ENCODE measurements at places on chromosomes 4 and X. TPM values are rescaled to one million over a fixed set of nuclear protein-coding genes. Genes with fewer than 3 reads are reported as not detected.
A peak's percentile ranks its signal among the peaks of the same experiment; 100 is the strongest.

DNA sequence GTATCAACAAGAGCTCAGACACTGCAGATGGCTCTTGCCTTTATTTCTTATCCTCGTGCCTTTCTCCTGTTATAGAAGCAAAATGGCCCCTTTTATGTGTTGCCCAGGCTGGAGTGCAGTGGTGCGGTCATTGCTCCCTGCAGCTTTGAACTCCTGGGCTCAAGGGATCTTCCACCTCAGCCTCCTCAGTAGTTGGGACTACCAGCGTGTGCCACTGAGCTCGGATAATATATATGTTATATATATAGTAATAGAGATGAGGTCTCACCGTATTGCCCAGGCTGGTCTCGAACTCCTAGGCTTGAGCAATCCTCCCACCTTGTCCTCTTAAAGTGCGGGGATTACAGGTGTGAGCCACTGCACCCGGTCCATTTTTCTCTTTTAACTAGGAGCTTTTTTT is 79.7 kb downstream of the TMEM131L start:
- DNase-seq = no peak

GRCh38 chrX:74535086-74535407 is 79.4 kb downstream of the RLIM start:
- peak; percentile 45 for DNase-seq

GRCh38 chr4:1283711-1284110 is 6.0 kb upstream of the MAEA start:
- DNase-seq = no peak

DNA sequence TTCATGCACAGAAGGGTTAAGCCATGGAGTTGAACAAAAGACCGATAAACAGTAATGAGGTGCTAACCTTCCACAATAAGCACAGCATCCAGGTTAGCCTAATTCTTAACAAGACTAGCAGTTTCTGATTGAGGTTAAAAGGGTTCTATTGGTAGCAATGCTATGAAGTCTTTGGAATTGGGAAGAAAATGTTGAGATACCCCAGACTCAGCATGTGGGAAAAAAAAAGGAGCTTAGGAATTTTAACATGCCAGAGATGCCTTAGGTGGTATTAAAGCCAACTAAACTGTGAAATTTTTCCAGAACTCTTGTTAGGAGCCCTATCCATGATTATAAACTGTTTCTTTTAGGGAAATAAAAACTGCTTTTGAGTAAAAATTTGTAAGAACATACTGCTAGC is 391.7 kb downstream of the GABRG1 start:
- DNase-seq = no peak

- DNase-seq = no peak
These were observed 64.8 kb upstream of the CXXC4 start for GRCh38 chr4:104559502-104559901.

DNA sequence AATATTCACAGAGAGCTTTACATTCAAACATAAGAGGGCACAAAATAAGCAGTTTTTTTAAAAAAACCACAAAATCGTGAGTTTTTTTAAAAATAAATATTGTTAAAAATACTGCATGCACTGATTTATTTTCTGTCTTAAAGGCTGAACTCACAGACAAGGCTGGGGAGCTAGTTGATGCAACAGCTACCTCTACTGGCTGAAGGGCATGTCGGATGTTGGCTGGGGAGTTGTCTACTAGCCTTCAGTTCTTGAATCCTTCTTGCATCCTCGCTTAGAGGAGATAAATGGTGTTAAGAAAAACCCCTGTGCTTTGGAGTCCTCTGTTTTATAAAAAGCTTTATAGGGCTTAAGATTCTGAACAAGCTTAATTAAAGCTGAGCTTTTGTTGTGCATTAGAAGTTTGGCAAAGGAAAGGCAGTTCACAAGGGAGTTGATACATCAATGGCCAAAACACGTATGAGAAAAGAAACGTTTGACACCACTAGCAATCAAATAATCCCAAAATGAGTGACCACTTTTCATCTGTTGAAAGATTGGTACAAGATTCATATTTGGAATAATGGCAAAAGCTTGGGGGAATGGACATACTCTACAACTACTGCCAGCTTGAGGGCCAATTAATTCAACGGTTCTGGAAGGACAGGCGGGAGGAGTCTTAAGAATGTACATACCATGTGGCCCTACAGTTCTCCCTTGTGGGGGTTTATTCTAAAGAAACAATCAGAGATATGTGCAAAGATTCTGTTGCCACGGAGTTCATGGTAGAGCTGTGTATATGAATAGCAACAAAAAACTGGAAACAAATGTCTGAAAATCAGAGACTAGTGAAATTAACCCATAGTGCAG is 94.7 kb downstream of the SEL1L3 start:
- peak; percentile 18 for DNase-seq

DNA sequence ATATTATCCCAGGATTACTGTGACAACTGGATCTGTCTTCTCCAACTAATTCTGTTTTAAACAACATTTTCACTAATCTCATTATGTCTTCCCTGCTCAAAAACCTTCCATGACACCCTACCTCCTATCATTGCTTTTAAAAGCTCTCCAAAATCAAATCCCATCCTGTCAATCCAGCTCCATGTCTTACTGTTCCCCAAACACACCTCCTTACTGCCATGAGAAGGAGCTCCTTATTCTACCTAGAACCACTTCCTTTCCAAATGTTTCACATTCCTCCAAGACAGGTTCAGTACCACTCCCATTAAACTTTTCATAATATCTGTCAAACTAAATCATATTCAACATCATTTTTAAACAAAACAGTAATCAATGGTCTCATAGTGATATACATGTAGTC is 66.9 kb upstream of the WDR17 start:
- no peak for DNase-seq

GRCh38 chrX:6292599-6292998 is 63.9 kb upstream of the NLGN4X start:
- DNase-seq = no peak

- no peak for DNase-seq
These were observed 92.2 kb downstream of the MID1IP1 start for GRCh38 chrX:38893441-38893840.

- no peak for DNase-seq
These were observed 227.1 kb downstream of the ADGRL3 start for GRCh38 chr4:61427099-61427817.

GRCh38 chr4:108533245-108533844 is 87.0 kb upstream of the RPL34 start:
- no peak for DNase-seq

DNA sequence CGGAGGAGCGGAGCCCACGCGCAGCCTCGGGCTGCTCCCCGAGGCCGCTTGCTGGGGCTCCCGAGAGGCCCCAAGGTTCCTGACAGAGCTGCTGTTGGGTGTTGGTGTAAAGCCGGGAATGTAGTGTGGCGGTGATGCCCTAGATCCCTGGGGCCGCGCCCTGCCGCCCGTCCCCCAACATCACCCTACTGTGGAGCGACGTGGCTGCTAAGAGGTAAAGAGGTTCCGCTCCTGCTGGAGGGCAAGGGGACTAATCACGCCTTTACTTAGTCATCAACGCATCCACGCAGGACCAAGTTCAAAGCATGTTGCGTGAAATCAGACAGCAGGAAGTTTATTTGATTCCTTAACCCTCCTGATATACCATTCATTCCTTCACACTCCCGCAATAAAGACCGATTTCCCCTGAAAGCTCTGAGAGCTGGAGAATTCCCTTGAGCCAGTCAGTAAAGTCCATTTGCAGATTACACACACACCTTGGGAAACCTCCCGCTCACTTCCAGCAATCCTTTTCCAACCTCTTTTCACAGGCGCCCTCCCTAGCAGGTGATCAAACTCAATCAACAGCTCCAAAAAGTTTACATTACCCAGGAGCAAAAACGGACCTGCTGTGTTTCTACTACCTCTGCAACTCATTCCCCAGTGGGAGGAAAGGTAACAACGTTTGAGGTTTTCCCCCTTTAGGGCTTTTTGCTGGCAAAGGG is 579 bp upstream of the GABRA2 start:
- DNase-seq = no peak

DNA sequence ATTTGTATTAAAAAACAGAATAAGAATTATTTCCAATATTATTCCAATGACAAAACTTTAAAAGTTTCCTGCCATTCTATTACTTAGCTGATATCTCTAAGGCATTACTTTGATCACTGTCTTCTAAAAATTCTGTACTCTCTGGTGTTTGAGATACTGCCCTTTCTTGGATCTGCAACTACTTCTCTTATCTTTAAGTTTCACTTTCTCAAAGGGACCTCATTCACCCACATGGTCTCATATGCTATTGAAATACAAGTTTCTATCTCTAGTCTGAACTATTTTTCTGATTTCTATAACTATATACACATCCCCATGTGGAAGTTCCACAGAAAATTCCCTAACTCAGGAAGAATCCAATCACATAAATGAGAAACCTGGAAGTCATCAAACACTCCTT is 22.2 kb downstream of the TMPRSS11E start:
- no peak for DNase-seq

GRCh38 chr4:186724864-186725468 is 1.3 kb upstream of the FAT1 start:
- no peak for DNase-seq

DNA sequence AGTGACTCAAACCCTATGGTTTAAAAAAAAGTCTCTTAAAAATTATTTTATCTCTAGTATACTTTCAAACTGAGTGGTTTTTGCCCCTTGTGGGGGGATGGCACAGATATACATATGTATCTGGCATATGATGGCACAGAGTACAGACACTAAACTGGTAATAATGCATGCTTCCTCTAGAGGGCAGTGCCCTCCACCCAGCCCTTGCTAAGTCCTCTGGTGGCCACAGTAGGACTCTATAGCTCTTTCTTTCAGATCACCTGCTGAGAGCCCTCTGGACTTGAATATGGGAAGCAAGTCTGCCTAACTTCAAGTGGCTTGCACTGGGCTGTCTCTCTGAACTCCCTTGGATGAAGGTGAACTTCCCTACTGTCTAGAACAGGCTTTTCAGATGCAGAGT is 66.3 kb downstream of the TSPAN7 start:
- DNase-seq = peak; percentile 30

DNA sequence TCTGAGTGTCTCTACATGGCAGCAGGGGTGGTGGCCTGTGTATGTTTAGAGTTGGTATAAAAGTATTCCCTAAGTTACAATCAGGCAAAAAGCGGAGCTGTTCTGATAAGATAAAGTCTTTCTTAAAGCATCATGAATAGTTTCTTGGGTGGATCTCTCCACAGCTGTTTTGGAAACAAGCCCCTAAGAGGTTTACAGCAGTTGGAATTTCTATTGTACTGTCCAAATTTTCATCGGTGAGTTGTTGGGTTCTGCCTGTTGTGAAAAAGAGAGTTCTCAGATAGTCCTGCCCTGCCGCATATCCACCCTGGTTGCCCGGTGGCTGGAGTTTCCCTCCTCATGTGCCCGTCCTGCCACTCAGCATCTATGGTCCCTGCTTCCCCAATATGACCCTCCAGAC is 50.1 kb downstream of the C4orf51 start:
- DNase-seq = no peak

DNA sequence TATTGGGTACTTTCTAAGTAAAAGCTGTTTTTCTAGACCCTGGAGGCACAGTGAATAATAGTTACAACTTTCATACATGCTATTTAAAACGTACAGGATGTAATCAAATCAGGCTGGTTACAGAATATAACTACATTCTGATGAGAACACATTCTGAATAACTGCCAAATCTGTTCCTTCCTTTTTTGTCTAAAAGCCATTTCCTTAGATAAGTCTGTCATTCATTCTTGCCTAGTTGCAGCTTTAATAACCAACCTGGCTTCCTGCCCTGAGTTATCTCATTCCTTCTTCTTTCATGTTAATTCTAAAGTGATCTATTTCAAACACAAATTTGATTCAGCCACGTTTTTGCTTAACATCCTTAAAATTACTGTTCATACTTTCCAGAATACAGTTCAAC is 189.7 kb upstream of the ITM2A start:
- DNase-seq = no peak

DNA sequence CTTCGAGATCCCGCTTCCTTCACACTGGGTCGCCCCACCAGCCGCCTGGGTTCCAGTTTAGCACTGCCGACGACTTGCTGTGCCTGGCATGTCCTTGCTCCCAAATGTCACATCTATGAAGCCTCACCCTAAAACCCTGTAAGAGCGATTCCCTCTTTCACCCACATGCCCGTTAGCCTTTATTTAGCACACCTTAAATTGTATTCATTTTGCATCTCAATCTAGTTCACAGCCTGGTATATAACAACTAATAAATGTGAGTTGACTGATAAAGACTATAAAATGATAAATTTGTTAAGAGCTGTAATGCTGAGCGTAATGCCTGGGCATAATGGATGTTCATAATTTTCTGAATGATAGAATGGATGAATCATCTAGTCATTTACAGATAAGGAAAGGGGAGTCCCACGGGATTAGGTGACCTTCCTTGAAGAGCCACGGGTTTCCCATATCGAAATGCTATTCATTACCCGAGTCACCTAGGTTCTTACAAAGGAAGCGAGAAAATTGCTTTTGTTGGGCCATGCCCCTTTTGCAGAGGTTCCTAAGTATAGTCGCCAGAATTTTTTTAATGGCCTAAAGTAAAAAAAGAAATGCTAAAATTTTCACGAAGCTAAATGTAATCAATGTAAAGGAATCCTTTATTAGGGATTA is 1.1 kb upstream of the AP1S2 start:
- no peak for DNase-seq

DNA sequence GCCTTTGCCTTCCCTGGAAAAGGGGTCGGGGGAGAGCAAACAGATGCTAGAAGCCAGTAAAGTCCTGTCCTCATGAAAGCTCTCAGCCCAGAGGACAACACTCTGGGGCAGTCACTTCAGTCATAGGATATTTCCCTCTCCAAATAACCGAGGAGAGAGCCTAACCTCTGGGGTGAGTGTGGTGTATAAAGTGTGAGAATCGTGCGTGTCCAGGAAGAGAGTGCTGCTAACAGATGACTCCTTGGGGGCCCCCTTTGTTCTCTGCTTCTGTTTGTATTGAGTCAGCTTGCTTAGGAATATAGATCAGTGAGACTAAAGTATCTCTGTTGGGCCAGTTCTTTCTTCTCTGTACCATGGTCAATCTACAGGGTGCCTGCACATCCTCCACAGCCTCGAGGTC is 247.2 kb downstream of the PALLD start:
- DNase-seq = peak; percentile 67

The EPGN gene
- 0.18 TPM for total RNA-seq

The PNMA5 gene
- 0.08 TPM for total RNA-seq

The NXF2B gene
- not detected for total RNA-seq

The FRAS1 gene
- total RNA-seq = 0.19 TPM

The FRMPD3 gene
- total RNA-seq = not detected

The JAKMIP1 gene
- total RNA-seq = not detected

The SULT1B1 gene
- total RNA-seq = not detected

The ACTRT1 gene
- total RNA-seq = not detected

The F9 gene
- not detected for total RNA-seq

The BRS3 gene
- total RNA-seq = not detected

The CLCN3 gene
- total RNA-seq = 19.9 TPM

All from SJSA1 (cell line).